ENCODE measurements at places on chromosomes 16 and 17. TPM values are rescaled to one million over a fixed set of nuclear protein-coding genes. Genes with fewer than 3 reads are reported as not detected.

- DNase-seq: no peak
Observed at GRCh38 chr16:4673387-4674046, 19.8 kb upstream of the NUDT16L1 start.

- no peak for DNase-seq
Observed at GRCh38 chr16:57166951-57167350, 18.9 kb downstream of the PSME3IP1 start.

DNA sequence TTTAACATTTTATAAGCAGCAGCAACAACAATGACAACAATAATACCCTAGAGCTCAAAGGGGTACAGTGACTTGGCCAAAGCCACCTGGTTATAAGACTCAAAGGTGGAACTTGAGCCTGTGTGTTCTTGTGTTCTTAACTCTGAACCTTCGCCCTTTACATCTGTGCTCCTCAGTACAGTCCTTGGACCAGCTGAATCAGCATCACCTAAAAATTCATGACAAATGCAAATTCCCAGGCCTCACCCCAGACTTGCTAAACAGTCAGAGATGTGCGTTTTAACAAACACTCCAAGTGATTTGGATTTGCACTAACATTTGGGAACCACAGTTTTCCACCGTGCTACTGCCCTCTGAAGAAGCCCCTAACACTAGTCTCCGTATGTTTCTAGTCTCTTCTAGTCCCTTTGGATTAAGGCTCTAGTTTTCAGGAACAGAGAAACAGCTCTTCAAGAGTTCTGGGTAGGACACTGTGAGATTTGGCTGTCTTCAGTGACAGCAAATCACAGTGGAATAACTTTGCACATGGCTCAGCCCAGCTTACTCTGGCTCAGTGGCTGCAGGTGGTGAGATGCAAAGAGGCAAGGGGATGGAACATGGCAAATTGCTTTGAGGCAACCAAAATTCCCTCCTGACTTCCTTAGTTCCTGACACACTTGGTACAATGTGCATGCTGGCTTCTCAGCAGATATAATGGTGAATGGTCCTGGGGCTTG is 151.0 kb upstream of the CDH11 start:
- no peak for DNase-seq

GRCh38 chr17:61880589-61881102 is 17.3 kb upstream of the BRIP1 start:
- no peak for DNase-seq

DNA sequence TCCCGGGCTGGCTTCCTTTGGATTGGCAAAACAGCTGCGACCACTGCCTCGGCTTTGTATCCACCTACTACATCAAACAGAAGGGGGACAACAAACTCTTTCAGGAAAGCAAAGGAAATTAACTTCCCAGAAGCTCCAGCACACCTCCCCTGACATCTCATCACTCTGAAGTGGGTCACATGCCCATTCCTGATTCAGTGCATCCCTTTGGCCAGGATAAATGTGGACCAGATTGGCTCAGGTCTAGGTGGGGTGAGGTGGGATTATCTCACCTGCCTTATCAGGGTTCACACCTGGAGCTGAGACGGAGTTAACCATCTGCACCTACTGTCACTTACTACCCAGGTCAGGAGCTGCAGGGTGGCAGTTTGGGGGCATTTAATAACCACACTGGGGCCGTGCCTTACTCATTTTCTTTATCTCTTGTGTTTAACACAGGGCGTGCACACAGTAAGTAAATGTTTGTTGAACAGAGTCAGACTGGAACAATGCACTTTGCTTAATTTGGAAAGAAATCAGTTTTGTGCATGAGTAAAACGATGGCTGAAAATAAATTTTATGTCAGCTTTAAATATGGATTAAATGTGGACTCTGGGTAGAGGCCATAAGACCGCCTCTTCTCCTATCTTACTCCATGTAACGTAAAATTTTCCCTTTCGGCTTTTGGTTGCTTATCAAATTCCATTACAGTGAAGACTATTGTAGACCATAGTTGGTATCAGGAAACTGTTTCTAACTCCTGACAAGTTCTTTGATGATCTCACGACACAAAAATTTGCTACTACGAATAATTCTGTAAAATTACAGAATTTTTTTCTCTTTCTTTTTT is 36.0 kb downstream of the IQCK start:
- DNase-seq: no peak

DNA sequence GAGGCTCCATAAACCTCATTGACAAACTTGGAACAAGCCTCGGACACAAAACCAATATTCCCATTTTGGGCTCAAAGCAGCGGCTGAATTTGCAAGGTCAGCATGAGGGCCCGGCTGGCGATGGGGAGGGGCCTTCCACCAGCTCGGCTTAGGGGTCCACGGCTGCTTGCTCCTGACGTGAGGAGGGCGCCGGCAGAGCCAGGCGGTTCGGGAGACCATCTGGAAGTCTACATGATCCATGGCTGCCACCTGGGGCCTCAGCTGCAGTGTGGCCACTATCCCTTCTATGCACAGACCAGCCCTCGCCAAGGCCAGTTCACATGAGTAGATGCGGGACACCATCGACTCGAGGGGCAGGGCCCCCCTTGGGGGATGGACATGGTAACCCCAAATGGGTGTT is 39.1 kb downstream of the NDEL1 start:
- DNase-seq: no peak

- no peak for DNase-seq
Observed at GRCh38 chr17:78719630-78720298, 62.3 kb downstream of the CYTH1 start.

GRCh38 chr16:86509759-86510464 is 415 bp upstream of the FOXF1 start:
- DNase-seq: no peak

- DNase-seq: no peak
Observed at GRCh38 chr17:15660077-15660476, 24.0 kb downstream of the TRIM16 start.

DNA sequence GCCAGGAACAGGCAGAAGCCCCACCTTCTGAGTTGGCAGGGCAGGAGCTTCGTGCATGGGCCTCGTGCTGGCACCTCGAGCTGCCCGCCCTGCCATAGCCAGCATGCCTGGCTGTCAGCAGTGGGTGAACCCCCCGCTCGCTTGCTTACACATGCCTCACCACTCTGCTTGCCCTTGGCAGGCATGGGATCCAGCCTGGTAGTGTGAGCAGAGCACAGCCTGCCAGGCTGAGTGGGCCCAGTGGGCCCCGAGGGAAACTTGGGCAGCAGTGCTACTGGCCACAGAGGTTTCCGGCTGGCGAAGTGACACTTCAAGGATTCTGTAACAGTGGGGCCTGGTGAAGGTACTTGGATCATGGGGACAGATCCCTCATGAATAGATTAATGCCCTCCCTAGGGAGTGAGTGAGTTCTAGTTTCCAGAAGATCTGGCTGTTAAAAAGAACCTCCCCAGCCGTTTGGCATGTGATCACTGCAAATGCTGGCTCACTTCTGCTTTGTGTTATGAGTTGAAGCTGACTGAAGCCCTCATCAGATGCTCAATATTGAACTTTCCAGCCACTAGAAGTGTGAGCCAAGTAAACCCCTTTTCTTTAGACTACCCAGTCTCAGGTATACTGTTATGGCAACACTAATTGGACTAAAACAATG is 114.7 kb downstream of the BCAS3 start:
- DNase-seq: no peak

- DNase-seq: no peak
Observed at GRCh38 chr17:3385869-3386816, at the start of gene OR3A2. OR3A2 (minus strand) TSS chr17:3386308.

The NEUROD2 gene
- total RNA-seq: not detected

The USP6 gene
- 0.26 TPM for total RNA-seq

The NPW gene
- total RNA-seq: 1.3 TPM

The SOST gene
- total RNA-seq: not detected

All from neural crest cell (in vitro differentiated cells).